ENCODE measurements at places on chromosomes 3 and 15.

GRCh38 chr3:64053581-64053980, 30.3 kb upstream of the PSMD6 start:
- no peak for DNase-seq

GRCh38 chr3:139957844-139958243, 22.9 kb downstream of the CLSTN2 start:
- DNase-seq = no peak

GRCh38 chr3:11567516-11568467, 75.9 kb downstream of the VGLL4 start:
- DNase-seq = no peak

GRCh38 chr15:25789616-25789999, 73.5 kb downstream of the ATP10A start:
- DNase-seq = no peak

GRCh38 chr3:39177708-39178332, 14.6 kb downstream of the XIRP1 start:
- DNase-seq = peak; percentile 83

DNA sequence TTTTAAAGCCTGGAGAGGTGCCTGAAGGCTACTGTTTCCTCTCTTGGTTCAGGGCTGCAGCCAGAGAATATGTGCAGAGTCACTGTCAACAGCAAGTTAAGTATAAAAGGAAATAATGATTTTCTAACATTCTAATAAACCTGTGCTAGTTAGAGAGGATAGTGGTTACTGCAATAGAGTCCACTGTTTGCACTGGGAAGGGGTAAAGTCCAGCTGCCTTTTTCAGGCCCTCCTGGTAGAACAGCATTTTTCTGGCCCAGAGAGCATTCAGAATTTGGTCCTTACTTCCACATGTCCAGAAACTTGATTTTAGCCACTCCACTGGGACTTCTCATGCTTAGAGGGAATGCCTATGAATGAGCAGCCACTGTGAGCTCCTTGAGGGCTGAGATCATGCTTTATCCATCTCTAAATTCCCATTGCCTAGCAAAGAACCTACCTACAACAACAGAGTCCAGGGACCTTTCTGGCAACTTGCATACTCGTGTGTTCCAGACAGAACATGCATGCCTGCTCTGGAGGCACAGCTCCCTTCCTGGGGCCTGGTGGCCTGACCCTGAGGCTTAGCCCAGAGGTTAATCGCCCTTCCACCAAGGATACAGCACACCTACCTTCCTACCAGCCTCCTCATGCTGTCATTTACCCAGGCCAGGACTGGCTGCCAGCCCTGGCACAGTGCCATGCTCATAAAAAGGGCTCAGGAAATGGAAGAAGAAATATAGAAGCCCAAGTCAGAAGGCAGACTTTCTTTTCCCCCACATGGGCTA, 50.3 kb upstream of the ATP13A3 start:
- no peak for DNase-seq

DNA sequence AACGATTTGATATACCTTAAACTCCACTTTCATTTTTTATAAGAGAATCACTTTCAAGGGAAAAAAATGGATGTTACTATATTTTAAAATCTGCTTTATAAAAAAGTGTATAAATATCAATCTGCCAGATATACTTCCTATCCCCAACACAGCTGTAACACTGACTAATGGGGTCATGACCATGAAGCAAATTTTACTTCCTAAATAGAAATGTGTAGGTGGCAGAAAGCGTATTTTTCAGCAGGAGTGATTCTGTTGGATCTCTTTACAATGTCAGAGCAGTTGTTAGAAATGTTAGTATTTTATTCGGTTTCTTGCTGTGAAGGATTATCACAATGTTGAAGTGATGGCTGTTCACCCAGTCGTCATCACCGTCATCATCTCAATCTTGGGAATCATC, 5.5 kb upstream of the C15orf40 start:
- DNase-seq = no peak

DNA sequence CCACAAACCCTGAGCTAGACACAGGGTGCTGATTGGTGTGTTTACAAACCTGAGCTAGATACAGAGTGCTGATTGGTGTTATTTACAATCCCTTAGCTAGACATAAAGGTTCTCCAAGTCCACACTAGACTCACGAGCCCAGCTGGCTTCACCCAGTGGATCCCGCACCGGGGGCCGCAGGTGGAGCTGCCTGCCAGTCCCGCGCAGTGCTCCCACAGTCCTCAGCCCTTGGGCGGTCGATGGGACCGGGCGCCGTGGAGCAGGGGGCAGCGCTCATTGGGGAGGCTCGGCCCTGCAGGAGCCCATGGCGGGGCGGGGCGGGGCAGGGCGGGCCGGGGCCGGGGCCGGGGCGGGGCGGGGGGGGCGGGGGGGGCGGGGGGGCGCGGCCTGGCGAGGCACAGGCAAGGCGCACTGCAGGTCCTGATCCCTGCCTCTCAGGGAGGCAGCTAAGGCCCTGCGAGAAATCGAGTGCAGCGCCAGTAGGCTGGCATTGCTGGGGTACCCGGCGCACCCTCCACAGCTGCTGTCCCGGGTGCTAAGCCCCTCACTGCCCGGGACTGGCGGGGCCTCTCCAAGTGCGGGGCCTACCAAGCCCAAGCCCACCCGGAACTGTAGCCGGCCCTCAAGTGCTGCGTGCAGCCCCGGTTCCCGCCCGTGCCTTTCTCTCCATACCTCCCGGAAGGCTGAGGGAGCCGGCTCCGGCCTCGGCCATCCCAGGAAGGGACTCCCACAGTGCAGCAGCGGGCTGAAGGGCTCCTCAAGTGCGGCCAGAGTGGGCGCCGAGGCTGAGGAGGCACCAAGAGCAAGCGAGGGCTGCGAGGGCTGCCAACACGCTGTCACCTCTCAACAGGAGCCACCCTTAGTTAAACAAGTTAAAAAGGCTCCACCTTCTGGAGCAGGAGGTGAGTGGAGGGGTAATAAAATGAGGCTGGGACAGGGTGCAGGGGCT, 9.8 kb upstream of the TMEM40 start:
- no peak for DNase-seq

GRCh38 chr15:75112848-75113492, 88.7 kb upstream of the C15orf39 start:
- no peak for DNase-seq

DNA sequence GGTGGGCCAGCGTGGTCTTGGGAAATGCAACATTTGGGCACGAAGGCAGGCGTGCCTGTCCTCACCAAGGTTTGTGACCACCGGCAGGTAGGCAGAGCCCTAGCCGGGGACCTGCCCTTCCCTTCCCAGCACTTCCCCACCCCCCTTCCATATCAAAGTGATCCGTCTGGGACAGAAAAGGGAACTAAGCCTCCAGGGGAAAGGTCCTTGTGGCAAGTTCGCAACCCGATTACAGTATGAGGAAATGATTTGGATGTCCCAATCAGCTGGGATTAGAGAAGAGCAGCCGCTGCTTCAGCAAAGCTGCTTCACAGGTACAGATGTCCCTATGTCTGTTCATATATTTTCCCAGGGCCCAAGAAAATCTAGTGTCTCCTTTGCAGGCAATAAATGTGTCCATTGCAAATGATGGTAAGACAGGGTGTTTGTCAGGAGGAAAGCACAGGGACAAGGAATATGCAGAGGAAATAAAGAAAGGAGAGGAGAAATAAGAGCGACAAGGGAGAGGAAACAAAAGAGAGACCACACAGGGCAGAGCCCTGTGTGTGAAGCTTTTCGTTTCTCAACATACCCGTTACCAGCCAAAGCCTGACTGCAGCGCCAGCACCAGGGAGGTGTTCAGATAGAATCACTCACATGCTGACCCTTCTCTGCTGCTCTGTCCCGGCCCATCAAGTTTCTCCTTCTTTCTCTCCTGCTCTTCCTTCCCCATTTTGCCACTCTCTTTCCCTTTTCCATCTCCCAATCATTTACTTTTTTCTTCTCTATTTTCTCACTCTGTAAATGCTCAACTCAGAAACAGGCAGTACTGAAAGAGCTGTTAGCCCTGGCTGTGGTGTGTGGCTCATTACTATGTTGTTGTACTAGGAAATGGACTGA, 17.4 kb upstream of the SECISBP2L start:
- DNase-seq = no peak

GRCh38 chr15:23073890-23074646, 34.7 kb upstream of the TUBGCP5 start:
- DNase-seq = no peak

DNA sequence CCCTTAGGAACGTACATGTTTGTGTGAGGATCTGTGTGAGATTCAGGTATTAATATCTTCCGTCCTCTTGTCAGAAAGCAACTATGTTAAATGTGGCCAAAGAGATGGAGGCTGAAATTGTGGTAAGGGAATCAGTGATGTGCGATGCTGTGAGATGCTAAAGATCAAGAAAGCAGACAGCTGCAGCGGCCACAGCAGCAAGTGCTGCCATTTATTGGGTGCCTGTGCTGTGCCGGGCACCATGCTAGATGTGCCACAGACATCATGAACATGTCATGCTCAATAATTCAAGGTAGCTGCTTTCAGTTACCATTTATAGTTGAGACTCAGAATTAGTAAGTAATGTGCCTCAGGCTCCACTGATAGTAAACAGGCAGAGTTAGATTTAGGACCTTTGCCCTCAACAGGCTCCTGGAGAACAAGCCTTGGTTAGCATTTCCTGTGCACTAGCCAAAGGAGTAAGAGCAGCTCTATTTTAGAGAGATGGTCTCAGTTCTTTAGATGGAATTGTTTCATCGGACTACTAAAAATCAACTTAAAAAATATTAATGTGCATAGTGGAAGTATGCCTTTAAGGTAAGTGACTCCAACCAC, 24.9 kb downstream of the LARS2 start:
- no peak for DNase-seq

DNA sequence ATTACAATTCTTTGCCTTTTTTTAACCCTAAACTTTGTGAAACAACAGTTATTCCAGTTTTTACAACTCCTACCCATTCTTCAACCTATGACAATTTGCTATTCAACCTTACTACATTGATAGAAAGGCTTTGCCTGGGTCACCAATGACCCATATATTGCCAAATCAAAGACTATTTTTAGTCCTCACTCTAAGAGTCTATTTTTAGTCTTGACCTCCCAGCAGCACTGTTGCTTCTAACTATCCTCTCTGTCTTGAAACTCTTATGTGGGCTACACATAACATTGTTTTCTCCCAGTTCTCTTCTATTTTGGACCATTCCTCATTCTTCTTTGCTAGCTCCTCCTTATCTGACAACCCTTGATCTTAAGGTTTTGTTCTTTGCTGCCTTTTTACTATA, 71.4 kb downstream of the C3orf80 start:
- no peak for DNase-seq

DNA sequence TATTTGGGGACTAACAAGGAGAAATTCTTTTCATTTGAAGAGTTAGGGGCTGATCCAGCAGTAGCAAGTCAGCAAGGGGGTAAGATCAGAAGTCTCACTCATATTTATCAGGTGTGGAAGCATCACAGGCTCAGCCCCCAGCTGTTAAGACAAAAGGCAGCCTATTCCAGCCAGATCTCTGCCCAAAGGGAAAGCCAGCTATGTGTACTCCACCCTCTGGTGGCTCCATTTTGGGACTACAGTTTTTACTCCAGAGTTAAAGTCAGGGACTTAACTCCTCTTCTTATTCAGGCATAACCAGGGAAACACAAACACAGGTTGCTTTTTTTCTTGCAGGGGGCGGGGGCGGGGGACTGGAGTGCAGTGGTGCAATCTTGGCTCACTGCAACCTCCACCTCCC, 19.2 kb downstream of the UBP1 start:
- no peak for DNase-seq

DNA sequence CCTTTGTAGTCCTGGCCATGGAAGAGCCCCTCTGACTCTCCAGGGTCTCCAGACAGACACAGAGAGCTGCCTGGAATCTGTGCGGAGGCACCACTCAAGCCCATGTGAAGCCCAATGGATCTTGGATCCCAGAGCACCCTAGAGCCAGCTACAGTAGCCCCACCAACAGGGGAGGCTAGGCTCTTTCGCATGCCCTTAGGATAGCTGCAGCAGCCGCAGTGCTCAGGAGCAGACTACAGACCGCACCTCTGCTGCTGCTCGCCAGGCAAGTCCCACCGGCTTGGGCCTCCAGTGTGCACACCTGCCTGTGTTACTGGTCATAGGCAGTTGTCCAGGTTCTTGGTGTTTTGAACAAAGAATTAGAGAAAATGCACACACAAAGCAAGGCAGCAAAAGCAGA, 131.6 kb downstream of the SPATA16 start:
- DNase-seq = no peak

- no peak for DNase-seq
Measured at GRCh38 chr3:166510382-166510781, 673.2 kb upstream of the BCHE start.

DNA sequence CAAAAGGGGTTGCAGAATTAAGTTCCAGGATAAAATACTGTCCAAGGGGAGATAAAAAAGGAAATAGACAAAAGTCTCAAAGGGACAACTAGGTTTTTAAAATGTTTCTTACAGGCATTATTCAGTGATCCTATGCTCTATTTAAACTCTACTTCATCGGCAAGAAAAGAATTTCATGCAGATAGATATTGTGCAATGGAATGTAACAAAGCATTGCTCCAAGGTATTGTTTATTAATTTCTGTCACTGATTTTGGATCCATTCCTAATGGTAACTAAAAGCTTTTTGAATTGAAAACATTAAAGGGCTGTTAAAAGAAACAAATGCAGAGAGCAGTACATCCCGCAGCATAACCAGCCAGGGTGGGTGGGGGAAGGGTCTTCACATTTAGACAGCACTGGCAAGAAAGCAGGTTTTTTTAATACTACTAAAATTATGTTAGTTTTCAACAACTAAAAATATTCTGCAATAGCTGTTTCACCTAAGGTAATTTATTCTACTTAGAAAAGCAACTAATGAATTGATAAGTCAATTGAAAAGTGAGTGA, 82.9 kb downstream of the THBS1 start:
- no peak for DNase-seq

- DNase-seq = no peak
Measured at GRCh38 chr15:82014989-82015388, 30.8 kb downstream of the MEX3B start.

DNA sequence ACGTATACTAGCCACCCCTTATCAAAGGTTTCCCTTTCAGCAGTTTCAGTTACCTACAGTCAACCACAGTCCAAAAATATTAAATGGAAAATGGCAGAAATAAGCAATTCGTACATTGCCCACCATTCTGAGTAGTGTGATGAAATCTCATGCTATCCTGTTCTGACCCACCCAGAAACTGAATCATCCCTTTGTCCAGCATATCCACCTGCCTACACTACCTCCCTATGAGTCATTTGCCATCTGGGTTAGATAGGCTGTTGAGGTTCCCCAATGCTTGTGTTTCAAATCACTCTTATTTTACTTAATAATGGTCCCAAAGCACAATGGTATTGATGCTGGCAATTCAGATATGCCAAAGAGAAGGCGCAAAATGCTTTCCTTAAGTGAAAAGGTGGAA, 15.3 kb upstream of the PHC3 start:
- no peak for DNase-seq

GRCh38 chr15:101625184-101625583, 27.0 kb downstream of the TM2D3 start:
- no peak for DNase-seq

DNA sequence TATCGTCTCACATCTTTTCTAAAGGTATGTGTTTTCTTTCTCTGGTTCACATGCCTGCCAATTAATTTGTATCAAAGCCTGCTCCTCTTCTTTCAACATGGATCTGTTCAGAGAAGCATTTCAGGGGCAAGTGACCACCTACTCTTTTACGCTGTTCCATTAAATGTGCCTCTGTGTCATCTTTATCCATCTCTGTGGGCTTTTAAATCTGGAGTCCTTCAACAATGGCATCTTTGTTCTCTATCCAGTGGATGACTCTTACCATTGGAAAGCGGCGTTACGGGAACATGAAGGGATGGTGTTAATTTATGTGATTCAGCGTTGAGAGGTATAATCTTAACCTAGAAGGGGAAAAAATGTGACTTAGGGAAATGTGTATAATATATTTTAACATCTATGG, 92.7 kb upstream of the CFAP20DC start:
- DNase-seq = no peak

- DNase-seq = no peak
Measured at GRCh38 chr3:196142202-196142956, 60.5 kb upstream of the TFRC start.
